Activated CD4-positive, alpha-beta memory T cell treated with anti-CD3 and anti-CD28 coated beads, Interleukin-2, amount 10 ng/mL, durations not matched to agents 7 days and 5 days (primary cell): ENCODE measurements at places on chromosomes 6 and 20.

- H3K27me3 ChIP-seq, result no peaks in the 10 kb centered on the region
- H3K36me3 ChIP-seq, result no peaks in the 10 kb centered on the region
- no peak overlapping the region for H3K4me3 ChIP-seq
- no peak overlapping the region for H3K27ac ChIP-seq
These were observed 587.4 kb downstream of the GRIK2 start for GRCh38 chr6:101980924-101981323.

DNA sequence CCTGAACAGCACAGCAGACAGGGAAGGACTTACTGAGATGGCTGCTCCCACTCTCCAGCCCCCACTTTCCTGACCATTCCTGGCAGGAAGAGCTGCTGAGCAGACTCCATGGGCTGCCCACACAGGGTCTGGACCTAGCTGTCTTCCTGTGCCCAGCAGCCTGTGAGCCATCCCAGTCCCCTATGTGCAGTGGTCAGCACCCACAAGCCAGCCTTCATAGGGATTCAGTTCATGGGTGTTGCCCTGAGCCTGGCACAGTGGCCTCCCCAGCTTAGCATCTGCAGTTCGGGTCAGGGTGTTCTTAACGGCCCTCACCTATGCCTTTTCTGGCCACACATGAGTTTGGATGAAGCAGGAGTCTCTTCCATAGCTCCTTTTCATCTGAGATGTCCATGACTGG lies 32.0 kb downstream of the UBD start:
- no peak overlapping the region for H3K27ac ChIP-seq
- DNase-seq, result no peak
- H3K27me3 ChIP-seq, result peaks cover 33% of the 10 kb centered on the region

GRCh38 chr6:111685058-111685457 lies 79.4 kb upstream of the TRAF3IP2 start:
- H3K27ac ChIP-seq, result no peak overlapping the region
- H3K4me3 ChIP-seq, result no peak overlapping the region
- no peaks in the 10 kb centered on the region for H3K27me3 ChIP-seq

- H3K4me3 ChIP-seq, result no peak overlapping the region
- no peak for DNase-seq
- H3K4me1 ChIP-seq, result no peaks in the 10 kb centered on the region
- H3K27me3 ChIP-seq, result no peaks in the 10 kb centered on the region
- H3K36me3 ChIP-seq, result no peaks in the 10 kb centered on the region
- H3K27ac ChIP-seq, result no peak overlapping the region
These were observed 333.0 kb downstream of the RFPL4B start for GRCh38 chr6:112680091-112680490.

DNA sequence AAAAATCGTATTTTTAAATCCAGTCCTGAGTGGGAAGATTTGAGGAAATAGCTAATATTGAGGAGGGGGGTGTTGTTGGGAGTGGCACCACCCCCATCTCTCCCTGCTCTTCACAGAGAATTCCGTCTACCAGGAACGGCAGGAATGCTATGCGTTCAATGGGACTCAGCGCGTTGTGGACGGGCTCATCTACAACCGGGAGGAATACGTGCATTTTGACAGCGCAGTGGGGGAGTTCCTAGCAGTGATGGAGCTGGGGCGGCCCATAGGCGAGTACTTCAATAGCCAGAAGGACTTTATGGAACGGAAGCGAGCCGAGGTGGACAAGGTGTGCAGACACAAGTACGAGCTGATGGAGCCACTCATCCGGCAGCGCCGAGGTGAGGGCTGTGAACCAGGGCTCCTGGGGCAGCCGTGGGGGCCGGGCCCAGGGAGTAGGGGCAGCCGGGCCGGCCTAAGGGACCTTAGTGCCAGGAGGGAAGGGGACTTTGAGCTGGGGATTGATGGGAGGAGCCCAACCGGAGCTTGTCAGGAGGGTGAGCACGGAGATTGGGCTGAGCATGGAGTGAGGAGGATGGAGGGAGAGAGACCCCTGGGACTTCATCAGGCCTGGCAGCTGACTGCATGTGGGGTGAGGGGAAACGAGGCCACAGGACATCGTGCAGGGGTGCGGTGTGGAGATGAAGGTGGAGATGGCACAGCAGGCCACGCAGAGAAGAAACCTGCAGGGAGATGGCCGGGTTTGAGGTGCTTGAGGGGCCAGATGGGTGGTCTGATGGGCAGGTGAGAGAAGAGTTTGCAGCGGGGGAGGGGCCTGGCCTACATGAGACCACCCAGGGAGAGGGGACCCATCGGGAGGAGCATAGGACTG lies 41.3 kb downstream of the HLA-DPB1 start:
- no peak overlapping the region for H3K27ac ChIP-seq
- DNase-seq, result no peak
- peaks cover 10% of the 10 kb centered on the region for H3K4me1 ChIP-seq
- H3K27me3 ChIP-seq, result peaks cover 83% of the 10 kb centered on the region
- H3K36me3 ChIP-seq, result no peaks in the 10 kb centered on the region
- H3K4me3 ChIP-seq, result no peak overlapping the region

GRCh38 chr6:87875781-87876180 lies 171.9 kb upstream of the SPACA1 start:
- no peak for DNase-seq
- H3K4me1 ChIP-seq, result no peaks in the 10 kb centered on the region
- H3K27me3 ChIP-seq, result peaks cover 26% of the 10 kb centered on the region
- no peak overlapping the region for H3K27ac ChIP-seq
- H3K4me3 ChIP-seq, result no peak overlapping the region

DNA sequence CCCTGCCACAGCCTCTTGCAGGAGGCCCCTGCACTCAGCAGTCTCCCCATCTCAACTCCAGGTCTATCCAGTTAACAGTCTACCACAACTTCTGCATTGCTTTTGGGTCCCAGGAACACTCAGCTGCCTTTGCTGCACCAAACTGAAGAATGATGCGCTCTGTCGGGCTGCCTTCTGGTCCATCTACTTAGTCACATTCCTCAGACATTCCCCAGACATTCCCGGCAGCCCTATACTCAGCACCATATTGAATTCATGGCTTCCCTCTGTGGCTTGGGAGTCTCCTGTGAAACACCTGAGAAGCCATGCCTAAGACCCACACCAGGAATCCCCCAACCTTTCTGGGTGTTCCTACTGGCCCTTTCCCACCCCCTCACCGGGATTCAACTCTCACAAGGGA lies 99.6 kb upstream of the COL21A1 start:
- no peak for DNase-seq
- no peak overlapping the region for H3K4me3 ChIP-seq
- no peaks in the 10 kb centered on the region for H3K36me3 ChIP-seq
- H3K27me3 ChIP-seq, result peaks cover 2% of the 10 kb centered on the region
- H3K27ac ChIP-seq, result no peak overlapping the region

DNA sequence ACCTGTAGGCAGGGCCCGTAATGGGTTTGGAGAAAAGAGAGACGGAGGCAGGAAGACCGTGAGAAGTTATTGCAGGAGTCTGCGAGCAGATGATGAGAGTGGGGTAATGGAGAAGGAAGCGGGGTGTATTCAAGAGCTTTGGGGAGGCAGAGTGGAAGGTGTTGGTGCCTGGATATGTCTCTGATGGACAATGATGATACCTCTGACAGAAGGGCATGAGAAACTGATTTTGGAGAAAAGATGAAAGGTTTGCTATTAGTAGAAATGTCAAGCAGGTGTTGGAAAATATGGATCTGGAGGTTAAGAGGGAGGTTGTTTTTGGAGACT lies 69.4 kb downstream of the CDC5L start:
- H3K4me1 ChIP-seq, result peaks cover 10% of the 10 kb centered on the region
- no peak for DNase-seq
- H3K27ac ChIP-seq, result no peak overlapping the region
- H3K4me3 ChIP-seq, result no peak overlapping the region
- no peaks in the 10 kb centered on the region for H3K36me3 ChIP-seq

GRCh38 chr6:26170951-26171841 lies 84.0 kb downstream of the HFE start:
- H3K27me3 ChIP-seq, result no peaks in the 10 kb centered on the region
- DNase-seq, result no peak
- H3K27ac ChIP-seq, result peak overlapping the region; percentile 95
- peaks cover 13% of the 10 kb centered on the region for H3K36me3 ChIP-seq

- no peak for DNase-seq
- H3K4me1 ChIP-seq, result peaks cover 12% of the 10 kb centered on the region
- H3K27me3 ChIP-seq, result peaks cover 65% of the 10 kb centered on the region
These were observed 575 bp upstream of the CNR1 start for GRCh38 chr6:88166493-88167351.

- H3K27me3 ChIP-seq, result no peaks in the 10 kb centered on the region
- H3K4me1 ChIP-seq, result peaks cover 72% of the 10 kb centered on the region
- no peak overlapping the region for H3K27ac ChIP-seq
- H3K36me3 ChIP-seq, result peaks cover 20% of the 10 kb centered on the region
- H3K4me3 ChIP-seq, result no peak overlapping the region
- no peak for DNase-seq
These were observed 24.8 kb downstream of the RREB1 start for GRCh38 chr6:7132398-7133035.

DNA sequence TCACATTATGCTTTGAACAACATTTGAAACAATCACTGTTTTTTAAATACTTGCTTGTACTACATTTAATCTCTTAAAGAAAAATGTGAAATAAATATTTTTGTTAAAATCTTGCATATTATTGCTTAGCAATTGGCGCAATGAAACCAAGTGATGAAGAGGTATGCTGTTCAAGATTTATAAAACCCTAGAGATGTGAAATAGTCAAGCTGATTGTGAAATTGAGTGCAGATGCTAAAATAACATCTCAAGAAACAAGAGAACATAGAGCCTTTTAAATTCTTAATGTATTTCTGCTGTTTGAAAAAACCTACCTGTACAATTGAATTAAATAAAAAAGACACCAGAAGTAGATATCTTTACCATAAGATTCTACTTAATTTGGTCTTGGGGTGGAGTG lies 179.2 kb upstream of the MCHR2 start:
- no peaks in the 10 kb centered on the region for H3K27me3 ChIP-seq
- no peak overlapping the region for H3K27ac ChIP-seq
- peaks cover 41% of the 10 kb centered on the region for H3K4me1 ChIP-seq
- no peaks in the 10 kb centered on the region for H3K36me3 ChIP-seq
- DNase-seq, result no peak
- H3K4me3 ChIP-seq, result no peak overlapping the region

GRCh38 chr6:259316-259715 lies 33.0 kb upstream of the DUSP22 start:
- no peaks in the 10 kb centered on the region for H3K27me3 ChIP-seq
- H3K4me3 ChIP-seq, result no peak overlapping the region
- H3K27ac ChIP-seq, result peak overlapping the region; percentile 30
- DNase-seq, result no peak
- peaks cover 33% of the 10 kb centered on the region for H3K4me1 ChIP-seq

GRCh38 chr6:144310765-144311164 lies 25.6 kb downstream of the UTRN start:
- H3K4me1 ChIP-seq, result peaks cover 24% of the 10 kb centered on the region
- peak overlapping the region; percentile 27 for H3K27ac ChIP-seq
- H3K27me3 ChIP-seq, result peaks cover 11% of the 10 kb centered on the region
- peak; percentile 42 for DNase-seq

DNA sequence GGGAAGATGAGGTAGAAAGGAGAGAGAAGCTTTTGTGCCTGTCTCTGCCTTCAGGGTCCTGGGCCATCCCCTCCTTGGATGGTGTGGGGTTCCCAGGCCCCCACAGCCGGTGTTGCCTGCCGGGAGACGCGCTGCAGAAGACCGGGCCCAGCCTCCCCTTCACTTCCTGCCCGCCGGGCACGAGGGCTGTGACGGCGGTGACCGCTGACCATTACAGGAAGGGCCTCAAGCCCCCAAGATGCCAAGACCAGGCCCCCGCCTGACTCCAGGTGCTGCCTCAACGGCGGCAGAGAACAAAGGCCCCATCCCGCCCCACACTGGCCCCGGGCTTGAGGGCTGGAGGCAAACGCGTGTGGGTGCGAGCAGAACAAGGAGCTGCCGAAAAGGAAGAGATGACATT lies 38.2 kb downstream of the ZBTB46 start:
- H3K4me3 ChIP-seq, result no peak overlapping the region
- peaks cover 9% of the 10 kb centered on the region for H3K4me1 ChIP-seq
- H3K36me3 ChIP-seq, result no peaks in the 10 kb centered on the region
- no peak overlapping the region for H3K27ac ChIP-seq

DNA sequence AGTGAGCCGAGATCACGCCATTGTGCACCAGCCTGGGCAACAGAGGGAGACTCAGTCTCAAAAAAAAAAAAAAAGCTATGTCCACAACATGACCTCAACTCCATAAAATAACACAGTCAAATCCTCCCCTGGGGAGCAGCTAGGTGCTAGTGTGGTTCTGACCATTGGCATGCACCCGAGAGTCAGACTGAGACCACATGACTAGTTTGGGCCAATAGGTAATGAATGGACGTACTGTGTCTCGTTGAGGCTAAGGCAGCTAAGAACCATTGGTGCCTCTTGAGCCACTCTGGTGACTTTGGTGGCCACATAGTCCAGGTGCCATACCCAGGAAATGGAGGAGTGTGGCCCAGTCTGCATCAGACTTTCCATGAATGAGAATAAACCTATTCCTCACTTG lies 40.3 kb downstream of the ATP9A start:
- H3K4me1 ChIP-seq, result peaks cover 4% of the 10 kb centered on the region
- H3K4me3 ChIP-seq, result no peak overlapping the region
- no peak for DNase-seq
- H3K27me3 ChIP-seq, result peaks cover 6% of the 10 kb centered on the region

DNA sequence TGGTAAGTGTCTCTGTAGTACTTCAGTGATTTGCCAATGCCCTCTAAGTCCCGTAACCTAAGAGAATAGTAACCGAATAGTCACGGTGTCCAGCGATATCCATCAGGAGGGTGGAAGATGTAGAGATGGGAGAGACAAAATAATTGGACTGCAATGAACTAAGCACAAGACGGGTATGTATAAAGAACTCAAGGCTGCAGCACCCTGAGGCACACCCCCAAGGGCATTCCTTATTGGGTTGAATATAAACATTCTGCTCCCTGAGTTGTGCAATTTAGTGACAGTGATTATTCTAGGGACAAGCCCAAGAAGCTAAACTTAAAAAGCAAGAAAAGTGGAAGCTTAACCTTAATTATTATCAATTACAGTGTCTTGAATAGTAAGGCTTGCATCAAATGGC lies 14.6 kb downstream of the DST start:
- H3K4me3 ChIP-seq, result no peak overlapping the region
- no peaks in the 10 kb centered on the region for H3K4me1 ChIP-seq
- H3K27me3 ChIP-seq, result peaks cover 2% of the 10 kb centered on the region
- no peaks in the 10 kb centered on the region for H3K36me3 ChIP-seq
- no peak overlapping the region for H3K27ac ChIP-seq
- DNase-seq, result no peak

GRCh38 chr20:63539441-63540370 lies 2.5 kb upstream of the PTK6 start:
- H3K27ac ChIP-seq, result no peak overlapping the region
- no peak for DNase-seq
- peaks cover 7% of the 10 kb centered on the region for H3K27me3 ChIP-seq
- H3K4me1 ChIP-seq, result peaks cover 29% of the 10 kb centered on the region
- no peak overlapping the region for H3K4me3 ChIP-seq
- H3K36me3 ChIP-seq, result no peaks in the 10 kb centered on the region

- H3K4me3 ChIP-seq, result no peak overlapping the region
- DNase-seq, result no peak
- no peaks in the 10 kb centered on the region for H3K36me3 ChIP-seq
- peaks cover 10% of the 10 kb centered on the region for H3K4me1 ChIP-seq
These were observed 231.6 kb downstream of the LRFN2 start for GRCh38 chr6:40355532-40355931.

- peaks cover 4% of the 10 kb centered on the region for H3K27me3 ChIP-seq
- no peak overlapping the region for H3K27ac ChIP-seq
- H3K4me3 ChIP-seq, result no peak overlapping the region
- H3K36me3 ChIP-seq, result no peaks in the 10 kb centered on the region
- H3K4me1 ChIP-seq, result no peaks in the 10 kb centered on the region
These were observed 88.5 kb downstream of the BCAS1 start for GRCh38 chr20:53981752-53982437.
